ENCODE measurements at places on chromosomes 3 and 15.

- DNase-seq, result no peak
- no peak overlapping the region for H3K4me3 ChIP-seq
- no peaks in the 10 kb centered on the region for H3K36me3 ChIP-seq
Observed at GRCh38 chr15:22918056-22918455, 62.1 kb downstream of the CYFIP1 start.

- no peaks in the 10 kb centered on the region for H3K4me1 ChIP-seq
- no peak overlapping the region for H3K27ac ChIP-seq
- no peaks in the 10 kb centered on the region for H3K27me3 ChIP-seq
- no peak for DNase-seq
- H3K4me3 ChIP-seq, result no peak overlapping the region
Observed at GRCh38 chr15:51887887-51888592, 58.6 kb downstream of the TMOD3 start.

- no peaks in the 10 kb centered on the region for H3K27me3 ChIP-seq
- no peak overlapping the region for H3K27ac ChIP-seq
- H3K4me1 ChIP-seq, result no peaks in the 10 kb centered on the region
- DNase-seq, result no peak
- H3K4me3 ChIP-seq, result no peak overlapping the region
- H3K36me3 ChIP-seq, result no peaks in the 10 kb centered on the region
Observed at GRCh38 chr3:163914567-163914966, 1163.7 kb downstream of the SI start.

GRCh38 chr3:63995086-63995485 lies 28.2 kb downstream of the PSMD6 start:
- H3K4me3 ChIP-seq, result no peak overlapping the region
- H3K4me1 ChIP-seq, result no peaks in the 10 kb centered on the region
- H3K27me3 ChIP-seq, result no peaks in the 10 kb centered on the region
- DNase-seq, result no peak

DNA sequence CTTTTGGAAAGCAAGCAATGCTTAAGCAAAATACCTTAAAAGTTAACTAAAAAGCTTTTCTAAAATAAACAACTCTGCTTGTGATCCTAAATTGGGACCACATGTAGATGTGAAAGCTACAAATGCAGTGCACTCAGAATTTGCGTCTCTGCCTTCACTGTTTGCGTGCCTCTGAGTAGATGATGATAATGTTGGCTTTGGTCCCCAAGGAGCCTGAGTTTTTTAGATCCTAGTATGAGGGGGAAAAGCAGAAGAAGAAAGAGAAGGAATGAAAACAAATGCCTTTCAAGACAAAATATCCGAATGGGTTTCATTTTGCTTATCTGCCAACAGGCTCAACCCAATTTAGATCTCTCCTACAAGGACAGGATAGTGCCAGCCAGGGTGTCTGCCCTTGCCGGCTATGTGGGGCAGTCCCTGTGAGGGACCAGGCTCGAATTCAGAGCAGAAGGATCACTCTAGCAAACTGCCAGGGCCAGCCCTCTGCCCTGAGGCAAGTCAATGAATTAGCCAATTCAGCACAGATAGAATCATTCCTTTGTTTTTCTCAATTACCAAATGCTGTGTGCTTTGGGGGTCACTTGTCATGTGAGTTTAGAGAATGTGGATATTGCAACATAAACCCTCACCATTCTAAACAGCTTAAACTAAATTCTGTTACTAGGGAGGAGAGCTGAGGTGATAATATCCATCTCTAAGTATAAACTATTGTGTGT lies 28.5 kb downstream of the SCG5 start:
- no peaks in the 10 kb centered on the region for H3K4me1 ChIP-seq
- H3K4me3 ChIP-seq, result no peak overlapping the region
- DNase-seq, result no peak
- no peak overlapping the region for H3K27ac ChIP-seq
- no peaks in the 10 kb centered on the region for H3K27me3 ChIP-seq
- no peaks in the 10 kb centered on the region for H3K36me3 ChIP-seq

Measured in effector memory CD4-positive, alpha-beta T cell (primary cell).